ENCODE measurements at places on chromosomes 7 and 10.

- DNase-seq, result no peak
Observed at GRCh38 chr10:93851169-93851568, 42.6 kb upstream of the SLC35G1 start.

DNA sequence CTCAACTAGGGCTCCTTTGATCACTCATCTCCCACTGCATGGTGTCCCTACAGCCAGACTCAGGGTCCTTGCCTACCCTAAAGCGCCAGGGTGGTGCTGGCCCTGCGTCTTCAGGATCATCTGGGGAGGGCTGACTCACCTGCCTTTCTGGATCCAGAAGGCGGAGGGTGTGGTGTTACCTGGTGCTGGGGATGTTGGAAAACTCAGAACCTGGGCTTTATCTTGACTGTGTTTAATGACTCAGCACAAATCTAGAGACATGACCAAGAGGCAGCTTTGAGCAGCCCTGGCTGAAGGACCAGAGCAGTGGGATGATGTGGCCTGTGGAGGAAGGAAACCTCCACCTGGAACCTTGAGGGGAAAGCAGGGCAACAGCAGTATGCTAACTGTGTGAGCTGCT lies 96.5 kb downstream of the GRK5 start:
- DNase-seq, result no peak

- no peak for DNase-seq
Observed at GRCh38 chr7:101724957-101725356, 92.5 kb upstream of the CUX1 start.

DNA sequence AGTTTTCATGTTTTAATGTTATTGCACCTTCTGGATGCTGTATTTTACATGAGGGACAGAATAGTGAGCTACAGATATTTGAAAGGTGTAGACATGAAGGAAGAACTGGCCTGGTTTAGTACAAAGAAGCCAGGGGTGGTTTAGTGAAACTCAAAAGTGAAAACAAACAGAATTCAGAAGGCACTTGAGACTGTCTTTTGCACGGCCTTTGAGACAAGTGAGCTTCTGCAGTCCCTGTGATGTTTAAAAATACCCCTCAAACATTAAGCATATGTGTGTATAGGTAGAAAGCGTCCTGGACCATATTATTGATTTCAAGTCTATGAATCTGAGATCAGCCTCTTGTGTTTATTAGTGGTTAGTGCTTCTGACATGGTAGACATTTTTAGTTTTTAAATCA lies 118.9 kb downstream of the CDK14 start:
- DNase-seq, result no peak

DNA sequence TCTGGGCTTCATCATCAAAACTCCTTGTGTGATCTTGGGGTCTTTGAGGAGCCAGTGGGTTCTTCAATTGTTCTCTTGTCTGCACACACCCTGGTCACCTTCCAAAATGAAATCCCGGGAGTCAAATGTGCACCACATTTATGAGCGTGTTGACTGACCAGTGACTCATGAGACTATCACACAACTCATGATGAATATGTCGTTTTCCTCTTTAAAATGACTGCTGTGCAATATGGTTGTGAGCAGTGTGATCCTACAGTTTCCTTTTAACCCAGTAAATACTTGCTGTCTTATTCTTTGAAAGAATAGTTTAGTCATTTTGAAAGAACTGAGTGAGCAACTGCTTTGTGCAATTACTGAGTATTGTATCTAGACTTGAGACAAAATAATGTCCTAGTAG lies 149.2 kb downstream of the DYNC1I1 start:
- no peak for DNase-seq

GRCh38 chr10:72375585-72375984 lies 20.9 kb upstream of the DNAJB12 start:
- DNase-seq, result no peak

- DNase-seq, result no peak
Observed at GRCh38 chr7:54397836-54398612, 144.2 kb upstream of the VSTM2A start.

DNA sequence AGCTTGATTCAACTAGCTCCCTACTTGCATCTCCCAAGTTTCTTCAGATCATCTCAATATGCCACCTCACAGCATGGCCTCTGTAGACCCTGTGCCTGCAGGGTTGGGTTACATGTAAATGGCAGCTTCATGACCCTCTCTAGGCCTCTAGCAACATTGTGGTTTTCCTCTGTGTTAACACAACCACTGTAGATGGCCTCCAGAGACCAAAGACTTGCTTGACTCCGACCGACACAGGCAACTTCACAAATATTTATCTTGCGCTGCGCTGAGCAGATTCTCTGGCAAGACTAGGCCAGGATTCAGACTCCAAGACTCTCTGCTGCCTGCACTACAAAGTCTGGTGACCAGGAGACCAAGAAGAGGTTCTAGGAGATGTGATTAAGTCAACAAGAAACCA lies 75.9 kb downstream of the CNOT4 start:
- DNase-seq, result no peak

- no peak for DNase-seq
Observed at GRCh38 chr10:52453501-52453900, 139.4 kb downstream of the DKK1 start.

DNA sequence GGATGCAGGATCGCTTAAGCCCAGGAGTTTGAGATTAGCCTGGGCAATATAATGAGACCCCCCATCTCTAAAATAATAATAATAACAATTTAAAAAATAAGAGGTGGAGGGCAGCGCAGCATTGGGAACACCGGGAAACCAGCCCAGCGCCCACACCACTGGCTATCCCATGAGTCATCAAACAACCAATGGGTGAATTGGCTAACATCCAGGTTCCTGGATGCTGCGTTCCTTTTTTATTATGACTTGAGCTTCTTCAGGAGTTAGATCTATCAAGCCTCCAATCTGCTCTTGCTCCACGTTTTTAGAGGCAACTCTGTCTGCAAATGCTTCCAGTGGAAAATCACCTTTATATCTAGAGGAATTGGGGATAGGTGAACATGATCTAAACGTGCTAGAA lies 10.0 kb upstream of the LRRC4 start:
- no peak for DNase-seq

DNA sequence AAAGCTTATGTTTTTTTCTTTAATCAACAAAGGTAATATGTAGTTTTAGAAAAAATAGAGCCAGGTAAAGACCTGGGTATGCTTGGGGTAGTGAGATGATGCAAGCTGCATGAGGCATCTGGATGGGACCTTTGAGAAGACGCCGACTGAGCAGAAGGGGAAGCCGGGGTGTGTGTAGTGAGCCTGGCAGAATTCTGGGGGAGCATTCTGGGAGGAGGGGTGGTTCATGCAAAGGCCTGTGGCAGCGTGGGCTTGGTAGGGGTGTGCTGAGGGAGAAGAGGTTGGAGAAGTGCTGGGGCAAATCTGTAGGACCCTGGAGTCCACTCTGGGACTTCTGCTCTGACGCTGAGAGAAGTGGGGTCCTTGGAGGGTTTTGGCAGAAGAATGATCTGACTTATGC lies 33.9 kb upstream of the SHH start:
- no peak for DNase-seq

DNA sequence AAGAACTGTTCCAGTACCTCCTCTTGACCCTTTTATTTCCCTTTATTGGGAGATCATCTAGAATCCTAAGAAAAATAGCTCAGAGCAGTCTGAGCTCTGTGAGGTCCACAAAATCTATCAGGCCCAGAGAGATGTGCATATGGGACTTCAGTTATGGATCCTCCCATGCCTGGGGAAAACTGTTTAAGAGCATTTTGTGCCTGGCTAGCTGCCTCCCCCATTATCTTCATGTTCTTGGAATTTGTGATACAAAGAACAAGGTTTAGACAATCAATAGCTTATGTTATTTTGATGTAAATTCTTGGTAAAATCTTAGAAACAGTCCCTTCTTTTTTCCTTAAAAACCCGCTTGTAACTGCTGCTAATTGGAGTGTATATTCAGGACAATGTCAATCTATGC lies 75.2 kb downstream of the USP6NL start:
- DNase-seq, result no peak

- no peak for DNase-seq
Observed at GRCh38 chr10:133335246-133336117, 1.2 kb downstream of the CALY start.

DNA sequence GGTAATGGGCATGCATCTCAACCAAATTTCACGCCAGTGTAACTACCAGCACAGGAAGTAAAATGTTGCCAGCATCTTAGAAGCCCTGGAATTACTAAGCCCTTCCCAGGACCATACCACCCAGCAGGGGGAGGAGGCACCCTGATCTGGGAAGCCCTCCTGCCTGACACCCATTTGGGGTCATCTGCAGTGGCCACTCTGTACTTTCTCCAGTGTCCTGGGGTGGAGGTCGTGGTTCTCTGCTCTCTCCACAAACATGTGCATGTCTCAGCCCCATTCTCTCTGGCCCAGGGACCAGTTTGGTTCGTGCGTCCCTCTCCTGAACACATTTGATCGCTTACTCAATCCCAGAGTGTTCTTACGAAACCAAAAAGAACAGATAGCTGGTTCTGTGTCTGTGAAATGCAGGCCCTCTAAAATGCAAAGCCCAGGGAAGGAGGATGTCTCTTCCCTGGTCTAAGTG lies 9.4 kb upstream of the LRRC27 start:
- no peak for DNase-seq

DNA sequence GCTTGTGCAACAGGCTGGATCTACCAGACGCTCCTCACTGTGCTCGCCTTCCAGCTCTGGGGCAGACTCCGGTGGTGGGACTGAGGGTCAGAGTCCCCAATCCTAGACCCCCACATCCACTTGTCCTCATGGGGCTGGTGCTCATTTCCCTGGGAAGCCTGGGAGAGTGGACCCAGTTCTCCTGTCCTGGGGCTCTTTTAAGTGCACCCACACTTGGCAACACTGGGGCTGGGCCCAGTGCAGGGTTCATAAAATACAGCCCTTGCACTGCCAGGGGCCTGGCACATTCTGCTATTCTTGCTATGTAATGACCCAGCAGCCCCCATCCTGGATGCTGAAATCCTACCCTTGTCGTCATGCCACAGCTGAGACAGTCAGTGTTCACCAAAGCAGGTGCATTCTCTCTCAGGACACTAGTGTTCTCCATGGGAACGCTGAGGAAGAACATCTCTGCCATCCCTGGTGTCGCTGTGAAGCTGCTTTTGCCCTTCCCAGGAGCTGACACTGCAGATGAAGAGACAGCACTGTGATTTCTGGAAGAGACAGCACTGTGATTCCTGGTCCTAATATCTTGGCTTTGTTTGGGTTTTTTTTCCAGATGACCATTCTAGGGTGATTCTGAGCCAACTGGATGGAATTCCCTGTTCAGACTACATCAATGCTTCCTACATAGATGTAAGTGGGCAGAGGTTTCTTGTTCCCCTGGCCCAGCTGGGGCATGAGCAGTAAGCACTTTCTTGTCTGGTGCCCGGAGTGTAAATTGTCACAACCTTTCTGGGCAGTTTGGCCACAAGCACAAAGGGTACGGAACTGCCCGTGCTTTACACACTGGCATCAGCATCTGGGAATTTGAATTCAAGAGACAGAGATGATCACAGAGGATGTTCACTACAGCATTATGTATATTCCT lies 65.6 kb downstream of the MKI67 start:
- DNase-seq, result no peak

- no peak for DNase-seq
Observed at GRCh38 chr10:112963835-112964234, 13.8 kb downstream of the TCF7L2 start.

- no peak for DNase-seq
Observed at GRCh38 chr7:76189276-76189675, 12.4 kb upstream of the SRRM3 start.

DNA sequence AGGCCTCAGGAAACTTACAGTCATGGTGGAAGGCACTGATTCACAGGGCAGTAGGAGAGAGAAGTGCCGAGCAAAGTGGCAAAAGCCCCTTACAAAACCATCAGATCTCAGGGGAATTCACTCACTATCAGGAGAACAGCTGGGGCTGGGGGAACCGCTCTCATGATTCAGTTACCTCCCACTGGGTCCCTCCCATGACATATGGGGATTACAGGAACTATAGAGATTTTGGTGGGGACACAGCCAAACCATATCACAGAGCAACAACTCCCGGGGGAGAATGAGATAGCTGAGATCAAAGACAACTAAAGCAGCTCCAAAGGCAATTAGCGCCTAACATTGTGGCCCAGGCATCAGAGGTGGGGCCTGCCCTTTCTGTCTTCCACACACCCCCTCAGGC lies 85.4 kb upstream of the VOPP1 start:
- no peak for DNase-seq

DNA sequence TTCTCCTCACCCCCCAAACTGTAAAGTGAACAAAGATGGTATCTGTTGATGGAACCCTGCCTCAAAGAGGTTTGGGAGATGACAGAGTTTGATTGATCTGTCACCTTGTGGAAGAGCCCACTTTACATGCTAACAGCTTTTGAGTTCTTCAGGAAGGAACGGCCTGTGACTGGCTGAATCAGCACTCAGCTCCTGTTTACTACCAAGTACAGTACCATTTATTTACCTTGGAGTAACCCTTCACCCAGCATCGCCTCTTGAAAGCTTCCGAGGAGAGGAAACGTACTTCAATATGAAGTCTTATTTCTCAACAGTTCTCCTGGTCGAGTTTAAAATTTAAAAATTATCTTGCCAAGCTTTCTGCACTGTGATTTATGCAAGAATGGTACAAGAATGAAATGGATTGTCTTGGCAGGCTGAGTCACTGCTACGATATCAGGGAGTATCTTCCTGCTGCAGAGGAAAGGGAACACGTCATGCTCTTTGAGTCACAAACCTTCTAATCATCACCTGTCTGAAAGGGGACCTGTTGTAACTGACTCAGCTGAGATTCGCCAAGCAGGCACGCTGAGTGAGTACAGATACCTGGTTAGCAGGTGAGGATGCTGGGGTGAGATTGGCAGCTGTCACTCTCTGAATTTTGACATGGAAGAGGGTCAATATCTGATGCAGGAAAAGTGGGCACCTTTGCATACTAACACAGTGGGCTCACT lies 30.1 kb downstream of the KLF6 start:
- DNase-seq, result no peak
